ENCODE measurements at places on chromosomes 11 and 22.

DNA sequence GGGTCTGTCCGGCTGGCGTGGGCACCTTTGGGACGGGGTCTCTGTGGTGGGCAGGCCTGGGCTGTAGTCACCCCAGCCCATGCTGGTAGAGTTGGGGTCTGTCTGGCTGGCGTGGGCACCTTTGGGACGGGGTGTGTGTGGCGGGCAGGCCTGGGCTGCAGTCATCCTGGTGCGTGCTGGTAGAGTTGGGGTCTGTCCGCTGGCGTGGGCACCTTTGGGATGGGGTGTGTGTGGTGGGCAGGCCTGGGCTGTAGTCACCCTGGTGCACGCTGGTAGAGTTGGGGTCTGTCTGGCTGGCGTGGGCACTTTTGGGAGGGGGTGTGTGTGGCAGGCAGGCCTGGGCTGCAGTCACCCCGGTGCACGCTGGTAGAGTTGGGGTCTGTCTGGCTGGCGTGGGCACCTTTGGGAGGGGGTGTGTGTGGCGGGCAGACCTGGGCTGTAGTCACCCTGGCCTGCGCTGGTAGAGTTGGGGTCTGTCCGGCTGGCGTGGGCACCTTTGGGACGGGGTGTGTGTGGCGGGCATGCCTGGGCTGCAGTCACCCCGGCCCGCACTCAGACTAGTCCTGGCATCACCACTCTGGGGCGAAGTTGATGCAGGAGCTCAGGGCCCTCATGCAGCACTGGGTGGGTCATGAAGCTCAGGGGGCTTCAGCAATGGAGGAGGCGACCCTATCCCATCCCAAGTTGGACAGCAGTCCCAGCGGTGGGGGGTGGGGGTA is 19.3 kb downstream of the PRR33 start:
- no peak for DNase-seq

- no peak for DNase-seq
These were observed 9.6 kb downstream of the PEX26 start for GRCh38 chr22:18087350-18087855.

DNA sequence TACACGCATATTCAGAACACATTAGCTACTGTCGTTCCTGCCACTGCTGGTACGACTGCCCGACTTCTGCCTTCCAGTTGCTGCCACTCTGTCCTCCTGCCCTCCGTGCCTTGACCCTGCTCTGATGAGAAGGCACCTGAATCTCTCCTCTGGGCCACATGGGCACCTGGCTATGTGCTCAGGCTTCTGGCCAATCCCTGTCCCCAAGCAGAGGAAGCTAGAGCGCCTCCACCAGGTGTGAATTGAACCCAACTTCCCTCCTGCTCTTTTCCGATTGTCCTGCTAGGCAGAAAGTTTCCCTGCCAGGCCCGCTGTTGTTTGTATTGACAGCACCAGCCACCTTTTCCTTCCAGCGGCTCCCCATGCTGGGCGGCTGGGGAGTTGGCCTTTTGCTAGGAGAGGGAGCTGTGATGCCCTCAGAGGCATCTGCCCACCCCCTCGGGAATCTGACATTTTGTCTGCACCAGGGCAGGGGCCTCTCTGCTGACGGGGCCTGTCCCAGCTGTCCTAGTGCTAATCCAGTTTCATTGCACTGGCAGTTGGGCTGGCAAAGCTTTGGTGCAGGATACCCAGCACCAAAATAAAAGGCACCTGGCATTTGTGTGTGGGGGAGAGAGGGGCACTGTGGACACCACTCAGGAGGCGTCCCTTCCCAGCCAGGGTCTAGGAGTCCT is 118.0 kb downstream of the GRIK4 start:
- DNase-seq = no peak

DNA sequence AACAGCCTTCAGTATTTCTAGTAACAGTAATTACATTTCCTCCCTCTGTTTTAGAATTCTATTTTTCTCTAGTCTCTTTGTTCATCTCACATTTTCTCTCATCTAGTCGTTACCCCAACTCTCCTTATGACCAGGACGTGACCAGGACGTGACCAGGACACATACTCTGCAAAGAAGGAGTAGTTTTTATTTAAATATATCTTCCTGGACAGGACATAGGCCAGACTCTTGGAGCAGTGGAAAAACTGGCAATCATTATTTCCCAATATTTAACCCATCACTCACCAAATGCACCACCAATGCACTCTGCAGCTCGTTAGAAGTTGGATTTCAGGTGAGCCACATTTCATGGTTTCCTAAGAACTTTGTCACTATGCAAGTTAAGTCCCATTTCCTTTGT is 40.3 kb upstream of the POGLUT3 start:
- DNase-seq = no peak

- DNase-seq = no peak
These were observed 68.9 kb upstream of the NUP50 start for GRCh38 chr22:45094825-45095224.

DNA sequence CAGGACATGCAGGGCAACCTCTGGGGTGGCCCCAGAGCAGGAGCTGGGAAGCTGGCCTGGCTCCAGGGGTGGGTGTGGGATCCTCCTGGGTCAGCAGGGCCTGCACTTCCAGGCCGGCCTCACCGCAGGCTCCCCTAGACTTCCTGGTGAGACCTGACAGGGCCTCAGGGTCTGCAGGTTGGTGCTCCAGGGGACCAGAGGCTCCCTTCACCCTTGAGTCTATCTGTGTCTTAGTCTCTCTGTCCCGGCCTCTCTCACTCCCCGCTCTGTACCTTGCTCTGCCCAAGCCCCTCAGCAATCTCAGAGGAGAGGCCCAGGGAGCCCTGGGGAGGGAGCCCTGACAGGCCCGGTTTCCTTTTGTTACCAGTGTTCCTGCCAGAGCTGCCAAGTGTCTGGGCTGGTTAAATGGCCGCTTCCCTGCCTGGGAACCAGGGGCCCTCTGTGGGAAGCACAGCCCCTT is 13.9 kb downstream of the CD82 start:
- DNase-seq = no peak

DNA sequence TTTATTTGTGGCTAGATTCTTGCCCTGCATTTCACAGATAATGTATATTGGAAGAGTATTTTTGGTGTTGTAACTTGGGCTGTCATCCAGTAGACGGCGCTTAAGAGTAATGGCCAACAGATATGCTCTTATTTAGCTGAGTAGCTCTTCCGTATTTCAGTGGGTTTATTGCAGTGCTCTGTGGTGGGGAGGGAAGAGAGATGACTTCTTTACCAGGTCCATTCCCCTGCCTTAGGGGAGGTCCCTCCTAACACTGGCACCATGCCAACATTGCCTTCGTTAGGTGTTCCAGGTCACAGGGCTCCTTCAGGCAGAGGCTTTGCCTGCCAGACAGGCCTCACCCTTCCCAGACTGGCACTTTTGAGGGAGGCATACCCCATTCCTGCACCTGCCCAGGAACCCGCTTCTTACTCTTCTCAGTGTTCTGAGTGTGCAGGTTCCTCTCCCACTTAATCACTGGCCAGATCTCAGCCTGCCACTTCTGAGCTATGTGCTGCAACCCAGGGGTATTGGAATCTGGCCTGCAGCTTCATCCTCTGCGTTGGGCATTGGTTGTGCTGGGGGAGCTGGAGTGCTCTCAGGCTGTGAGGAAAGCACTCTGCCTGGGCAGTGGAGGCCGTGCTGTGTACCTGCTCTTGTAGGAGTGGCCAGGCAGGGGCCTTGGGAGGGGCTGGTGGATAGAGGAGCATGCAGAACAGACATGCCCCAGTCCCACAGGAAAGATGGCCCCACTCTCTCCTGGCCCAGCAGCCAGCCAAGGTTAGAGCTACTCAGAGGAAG is 29.4 kb upstream of the SLN start:
- no peak for DNase-seq

- no peak for DNase-seq
These were observed 64.4 kb upstream of the LINC01488 start for GRCh38 chr11:69416762-69417698.

- no peak for DNase-seq
These were observed at the start of gene SCGB1D2 for GRCh38 chr11:62242021-62242420. SCGB1D2 (plus strand) TSS chr11:62242239; CDS start chr11:62242308, 69 bp downstream.

DNA sequence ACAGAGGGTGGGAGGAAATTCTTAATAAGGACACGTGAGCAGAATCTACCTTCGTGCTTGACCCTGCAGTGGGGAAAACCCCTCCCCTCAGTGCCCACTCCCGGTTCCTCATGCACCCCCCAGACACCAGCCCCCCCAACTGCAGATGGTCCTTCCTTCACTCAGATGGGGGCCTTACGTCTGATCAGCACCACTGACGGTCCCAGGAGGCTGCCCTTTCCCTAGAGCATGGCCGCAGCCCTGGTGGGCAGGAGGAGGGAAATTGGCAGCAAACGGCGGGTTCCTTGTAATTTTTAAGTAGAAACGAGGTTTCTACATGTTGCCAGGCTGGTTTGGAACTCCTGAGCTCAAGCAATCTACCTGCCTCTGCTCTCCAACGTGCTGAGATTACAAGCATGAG is 477.7 kb downstream of the TBC1D22A start:
- DNase-seq = no peak

DNA sequence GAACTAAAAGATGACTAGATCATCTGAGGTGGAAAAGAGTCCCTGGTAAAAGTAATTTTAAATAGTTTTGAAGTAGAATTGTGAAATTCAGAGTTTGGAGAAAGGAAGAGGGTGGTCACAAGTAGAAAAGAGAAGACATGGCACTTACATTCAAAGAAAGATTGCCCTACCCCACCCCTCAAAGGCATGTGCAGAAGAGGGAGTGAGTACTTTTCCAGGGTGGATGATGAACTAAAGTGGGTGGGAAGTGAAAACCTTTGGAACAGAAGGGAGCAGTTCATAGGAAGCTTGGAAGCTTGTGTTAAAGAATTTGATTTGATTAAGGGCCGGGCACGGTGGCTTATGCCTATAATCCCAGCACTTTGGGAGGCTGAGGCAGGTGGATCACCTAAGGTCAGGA is 23.6 kb downstream of the SREBF2 start:
- no peak for DNase-seq

GRCh38 chr11:11946878-11947277 is 61.5 kb downstream of the DKK3 start:
- DNase-seq = no peak

DNA sequence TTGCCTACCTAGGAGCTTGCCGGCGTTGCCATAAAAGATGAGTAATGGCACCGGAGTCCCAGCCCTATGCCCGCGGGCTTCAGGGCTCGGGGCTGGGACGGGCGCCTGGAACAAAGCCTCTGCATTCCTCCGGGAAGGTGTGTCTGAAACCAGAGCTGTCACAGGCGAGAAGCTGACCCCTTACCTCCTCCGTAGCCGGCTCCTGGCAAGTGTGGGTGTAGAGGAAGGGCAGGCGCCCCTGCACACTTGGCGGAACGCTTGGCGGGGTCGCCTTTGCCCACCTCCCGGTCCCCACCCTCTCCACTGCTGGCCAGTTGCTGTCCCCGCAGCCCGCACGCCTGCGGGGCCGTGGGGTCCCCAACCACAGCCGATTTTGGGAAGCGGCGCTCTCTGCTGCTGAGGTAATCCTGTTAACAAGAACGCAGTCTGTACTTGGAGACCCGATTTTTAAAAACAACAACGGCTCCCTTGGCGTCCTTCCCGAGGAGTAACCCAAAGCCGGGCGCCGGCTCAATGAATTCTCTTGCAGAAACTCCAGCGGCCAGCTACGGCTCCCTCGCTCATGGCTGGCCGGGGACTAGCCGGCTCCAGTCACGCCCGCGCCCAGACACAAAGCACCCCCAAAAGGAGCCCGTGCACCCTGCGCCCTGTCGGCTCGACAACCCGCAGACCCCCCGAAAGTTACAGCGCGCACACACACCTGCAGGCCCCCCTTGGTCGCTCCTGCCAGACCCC is 89.2 kb downstream of the PLEKHA7 start:
- no peak for DNase-seq

- no peak for DNase-seq
These were observed 11.6 kb downstream of the MRGPRF start for GRCh38 chr11:69001243-69002081.

DNA sequence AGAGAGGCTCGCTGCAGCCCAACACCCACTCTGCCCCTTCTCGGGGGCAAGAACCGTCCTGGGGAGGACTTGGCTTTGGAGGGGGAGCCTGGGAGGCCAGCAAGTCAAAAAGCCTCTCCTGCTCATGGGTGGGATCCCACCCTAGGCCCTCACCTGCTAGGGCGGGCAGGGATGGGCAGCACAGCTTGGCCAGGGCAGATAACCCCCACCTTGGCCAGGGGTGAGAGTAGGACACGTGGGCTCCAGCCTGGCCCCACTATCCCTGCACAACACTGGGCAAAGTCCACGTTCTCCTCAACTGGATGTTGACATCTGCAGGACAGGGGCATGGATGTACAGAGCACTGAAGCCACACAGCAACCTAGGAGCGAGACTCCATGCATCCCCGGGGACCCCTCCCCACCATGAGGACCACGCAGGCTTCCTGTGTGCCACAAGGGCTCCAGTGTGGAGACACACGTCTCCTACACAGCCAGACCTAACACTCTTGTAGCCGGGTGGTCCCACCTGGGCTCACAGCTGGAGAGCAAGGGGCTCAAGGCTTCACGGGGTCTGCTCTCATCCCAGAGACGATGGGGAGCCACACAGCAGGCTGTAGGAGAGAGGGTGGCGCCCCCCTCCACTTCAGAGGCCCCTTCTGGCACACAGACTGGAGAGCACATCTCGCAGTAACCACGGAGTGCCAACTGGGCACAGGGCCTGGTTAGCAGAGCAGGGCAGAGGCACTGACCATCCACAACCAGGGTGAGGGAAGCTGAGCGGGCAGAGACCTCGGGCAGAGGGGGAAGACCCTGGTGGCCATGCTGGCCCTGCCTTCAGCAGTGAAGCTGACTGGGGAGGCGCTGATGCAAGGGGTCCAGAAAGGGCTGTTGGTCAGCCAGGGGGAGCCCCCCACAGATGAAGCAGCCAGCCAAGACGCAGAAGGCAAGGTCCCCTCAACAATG is 171.1 kb downstream of the CRYBB2 start:
- DNase-seq = no peak

DNA sequence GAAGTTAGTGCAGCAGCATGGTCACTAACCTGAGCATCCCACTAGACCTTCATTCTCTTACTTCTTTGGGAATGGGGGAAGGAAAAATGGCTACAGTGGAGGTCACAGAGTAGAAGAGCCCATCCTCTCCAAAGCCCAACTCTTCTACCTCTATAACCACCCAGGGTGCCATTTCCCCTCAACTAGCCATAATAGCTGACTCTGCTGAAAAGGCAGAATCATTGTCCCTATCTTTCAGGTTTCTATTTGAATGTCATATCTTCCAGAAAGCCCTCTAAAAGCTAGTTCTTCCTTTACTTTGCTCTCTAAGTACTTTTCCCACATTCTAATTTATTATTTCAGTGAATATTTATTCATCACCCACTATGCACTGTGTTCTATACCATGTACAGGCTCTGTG is 421.6 kb downstream of the TENM4 start:
- DNase-seq = no peak

DNA sequence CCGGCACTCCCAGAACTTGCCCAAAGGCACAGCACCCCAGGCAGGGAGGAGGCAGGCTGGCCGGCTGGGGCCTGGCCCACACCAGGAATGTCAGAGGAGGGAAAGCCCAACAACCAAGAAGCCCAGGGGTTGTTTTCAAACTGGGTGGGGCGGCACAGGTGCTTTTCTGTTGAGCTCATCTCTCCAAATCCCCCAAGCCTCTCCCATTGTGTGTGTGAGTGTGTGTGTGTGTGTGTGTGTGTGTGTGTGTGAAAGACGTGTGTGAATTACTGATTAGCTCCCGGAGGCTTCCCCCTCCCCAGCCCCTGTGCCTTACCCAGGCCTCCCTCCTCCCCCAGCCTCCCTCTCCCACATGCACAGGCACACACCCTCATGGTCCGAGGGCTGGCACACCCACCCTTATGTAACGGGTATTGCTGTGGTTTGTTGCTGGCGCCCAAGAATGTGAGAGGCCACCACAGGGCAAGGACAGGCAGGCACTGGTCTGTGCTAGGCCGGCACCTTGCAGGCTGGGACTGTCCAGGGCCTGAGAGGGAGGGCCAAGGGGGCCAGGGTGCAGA is 15.9 kb downstream of the TRIM29 start:
- DNase-seq = no peak
